Fibroblast of villous mesenchyme (primary cell): ENCODE measurements at places on chromosomes 2 and 18. TPM values are rescaled to one million over a fixed set of nuclear protein-coding genes. Genes with fewer than 3 reads are reported as not detected.

DNA sequence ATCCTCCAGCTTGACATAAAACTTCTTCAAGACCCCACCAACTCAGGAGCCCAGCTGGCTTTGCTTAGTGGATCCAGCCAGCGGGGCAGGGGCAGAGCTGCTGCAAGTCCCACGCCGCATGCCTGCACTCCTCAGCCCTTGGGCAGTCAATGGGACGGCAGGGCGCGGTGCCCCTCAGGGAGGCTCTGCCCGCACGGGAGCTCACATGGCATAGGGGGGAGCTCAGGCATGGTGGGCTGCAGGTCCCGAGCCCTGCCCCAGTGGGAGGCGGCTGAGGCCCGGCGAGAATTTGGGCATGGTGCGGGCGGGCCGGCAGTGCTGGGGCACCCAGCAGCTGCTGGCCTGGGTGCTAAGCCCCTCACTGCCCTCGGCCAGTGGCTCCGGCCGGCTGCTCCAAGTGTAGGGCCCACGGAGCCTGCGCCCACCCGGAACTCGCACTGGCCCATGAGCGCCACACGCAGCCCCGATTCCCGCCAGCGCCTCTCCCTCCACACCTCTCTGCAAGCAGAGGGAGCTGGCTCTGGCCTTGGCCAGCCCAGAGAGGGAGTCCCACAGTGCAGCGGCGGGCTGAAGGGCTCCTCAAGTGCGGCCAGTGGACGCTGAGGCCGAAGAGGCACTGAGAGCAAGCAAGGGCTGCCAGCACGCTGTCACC, 27.2 kb downstream of the IDH1 start:
- DNase-seq: no peak

- DNase-seq: peak; percentile 93
Observed at GRCh38 chr2:231612456-231613330, 20.0 kb downstream of the TEX44 start.

Gene TXNDC2
- under 0.01 TPM in 1 of 2 replicates, not detected in the other for total RNA-seq

- peak; percentile 14 for DNase-seq
Observed at GRCh38 chr18:67463829-67464228, 52.7 kb downstream of the DSEL start.

GRCh38 chr2:100780203-100781008, 39.5 kb upstream of the NPAS2 start:
- no peak for DNase-seq

DNA sequence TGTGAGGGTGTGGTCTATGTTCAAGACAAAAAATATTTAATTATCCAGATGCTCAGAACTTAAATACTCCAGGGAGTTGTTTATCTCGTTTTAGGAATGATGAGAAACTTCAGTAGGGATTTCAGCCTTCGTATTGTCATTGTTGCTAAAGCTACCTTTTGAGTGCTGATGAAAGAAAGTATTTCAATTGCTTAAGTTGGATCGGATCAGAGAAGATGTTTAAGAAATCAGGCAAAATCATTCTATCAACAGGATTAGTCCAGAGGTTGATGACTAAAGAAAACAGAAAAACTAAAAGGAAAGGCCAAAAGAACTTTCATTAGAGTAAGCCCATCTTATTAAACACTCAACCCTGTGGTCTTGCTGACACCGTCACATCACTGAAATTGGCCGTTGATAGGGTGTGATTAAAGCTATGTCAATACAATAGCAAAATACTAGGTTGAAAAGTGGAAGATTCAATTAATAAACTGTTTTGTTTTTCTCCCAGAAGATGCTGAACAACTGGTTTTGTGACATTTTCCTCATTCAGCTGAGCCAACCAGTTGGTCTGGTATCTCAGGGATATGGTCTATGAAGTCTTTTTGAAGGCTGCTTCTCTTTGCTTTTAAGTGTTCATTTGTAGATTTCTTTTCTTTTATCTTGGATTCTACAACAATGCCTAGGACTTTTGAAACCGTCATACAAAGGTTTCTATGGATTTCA, 551.7 kb downstream of the SLC4A3 start:
- no peak for DNase-seq

DNA sequence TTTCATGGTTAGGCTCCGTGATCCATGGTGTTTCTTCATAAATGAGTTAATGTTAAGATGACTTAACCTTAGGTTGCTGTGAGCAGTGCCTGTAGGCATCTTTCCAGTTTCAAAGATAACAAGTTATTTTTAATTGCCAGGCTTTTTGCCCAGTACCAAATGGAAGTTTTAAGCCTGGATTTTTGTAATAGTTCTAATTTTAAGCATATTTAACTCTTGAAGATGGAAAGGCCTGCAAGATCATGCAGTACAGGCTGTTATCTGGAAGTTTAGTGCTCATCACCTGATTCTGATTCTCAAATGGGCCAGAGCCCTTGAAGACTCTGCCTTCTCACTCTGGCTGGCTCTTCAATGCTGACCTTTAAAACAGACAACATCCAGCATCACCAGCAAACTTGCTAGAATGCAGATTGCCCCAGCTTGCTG, 141.3 kb downstream of the NCK2 start:
- peak; percentile 62 for DNase-seq

- DNase-seq: no peak
Observed at GRCh38 chr2:233671290-233672161, at the start of gene UGT1A9. Gene UGT1A9 (plus strand): TSS chr2:233671898. CDS start chr2:233671935, 37 bp downstream.

DNA sequence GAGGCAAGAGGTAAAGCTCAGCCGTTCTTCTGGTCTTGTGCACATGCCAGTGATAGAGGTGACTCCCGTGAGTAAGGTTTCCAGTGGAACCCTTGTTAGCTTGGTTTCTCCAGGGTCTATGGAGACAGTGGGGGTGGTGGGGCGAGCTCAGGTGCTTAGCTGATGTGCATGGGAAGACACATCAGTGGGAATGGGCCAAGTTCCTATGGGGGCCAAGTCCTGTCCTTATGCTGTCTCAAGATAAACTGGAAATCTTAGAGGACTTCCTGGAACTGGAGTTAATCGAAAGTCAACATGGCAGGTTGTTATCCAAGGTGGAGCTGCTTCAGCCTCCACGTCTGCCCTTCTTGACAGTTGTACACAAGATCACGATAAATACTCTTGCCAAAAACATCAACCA, 130.1 kb upstream of the TMEM18 start:
- no peak for DNase-seq

GRCh38 chr2:126979039-126980003, 80.6 kb downstream of the TEX51 start:
- no peak for DNase-seq

Gene ABCG8
- total RNA-seq: not detected in 2 replicates

GRCh38 chr18:45645610-45646009, 30.3 kb downstream of the SLC14A2 start:
- no peak for DNase-seq

Gene CHRNA1
- total RNA-seq: under 0.01 and 0.32 TPM in 2 replicates

DNA sequence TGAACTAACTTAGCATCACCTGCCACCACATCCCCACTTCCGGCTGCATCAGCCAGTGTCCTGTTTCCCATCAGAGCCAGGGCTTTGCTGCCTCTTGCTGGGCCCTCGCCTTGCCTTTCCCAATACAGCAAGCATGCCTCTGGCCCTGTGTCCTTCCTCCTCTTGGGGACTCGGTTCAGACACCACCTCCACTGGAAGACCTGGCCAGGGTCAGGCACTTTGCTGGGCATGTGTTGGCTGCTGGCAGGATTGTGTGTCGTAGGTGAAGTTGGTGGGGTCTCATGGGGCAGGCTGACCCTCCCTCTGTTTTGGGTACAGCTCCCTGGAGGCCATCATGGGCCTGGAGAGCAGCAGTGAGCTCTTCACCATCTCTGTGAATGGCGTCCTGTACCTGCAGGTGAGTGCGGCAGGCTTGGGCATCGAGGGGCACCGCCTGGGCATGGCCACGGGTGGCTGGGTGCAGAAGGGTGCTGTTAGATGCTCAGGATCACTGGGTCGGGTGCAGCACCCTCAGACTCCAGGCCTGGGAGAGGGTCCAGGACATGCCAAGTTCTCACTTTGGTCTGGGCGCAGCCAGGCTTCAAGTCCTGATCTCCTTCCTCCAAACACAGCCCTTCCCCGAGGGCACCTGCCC, 6.6 kb downstream of the ERFE start:
- DNase-seq: no peak

- no peak for DNase-seq
Observed at GRCh38 chr2:120294008-120294340, 41.3 kb downstream of the RALB start.

DNA sequence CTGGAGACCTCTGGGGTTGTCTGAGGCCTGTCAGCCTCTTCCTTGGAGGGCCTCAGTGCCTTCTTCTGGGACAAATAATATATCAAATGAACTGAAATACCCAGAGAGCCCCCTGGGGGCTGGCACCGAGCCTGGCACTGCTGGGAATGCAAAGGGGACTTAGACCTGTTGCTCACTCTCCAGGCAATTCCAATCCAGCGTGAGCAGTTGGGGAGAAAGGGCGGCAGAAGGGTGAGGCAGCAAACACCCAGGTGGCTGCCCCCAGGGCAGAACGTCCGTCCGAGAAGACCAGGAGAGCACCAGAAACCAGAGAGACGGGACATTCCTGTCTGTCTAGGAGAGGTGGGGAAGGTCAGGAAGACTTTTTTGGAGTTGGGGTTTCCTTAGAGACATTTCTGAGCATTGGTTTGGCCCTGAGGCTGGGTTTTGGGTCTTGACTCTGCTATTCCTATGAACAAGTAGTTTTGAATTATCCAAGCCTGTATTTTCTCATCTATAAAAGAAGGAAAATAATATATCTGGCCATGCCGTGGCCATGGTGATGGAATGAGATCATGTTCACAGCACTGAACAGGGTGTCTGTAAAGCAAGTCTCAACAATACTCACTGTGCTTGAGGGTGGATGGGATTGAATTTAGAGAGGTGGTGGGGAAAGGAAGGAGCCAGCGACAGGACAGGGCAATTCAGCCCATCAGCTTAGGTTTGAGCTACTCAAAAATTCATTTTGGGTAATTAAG, 44.3 kb upstream of the ZBTB7C start:
- DNase-seq: no peak

- DNase-seq: no peak
Observed at GRCh38 chr2:202084265-202084664, 11.2 kb downstream of the KIAA2012 start.

Gene DYNAP
- total RNA-seq: not detected in 2 replicates

DNA sequence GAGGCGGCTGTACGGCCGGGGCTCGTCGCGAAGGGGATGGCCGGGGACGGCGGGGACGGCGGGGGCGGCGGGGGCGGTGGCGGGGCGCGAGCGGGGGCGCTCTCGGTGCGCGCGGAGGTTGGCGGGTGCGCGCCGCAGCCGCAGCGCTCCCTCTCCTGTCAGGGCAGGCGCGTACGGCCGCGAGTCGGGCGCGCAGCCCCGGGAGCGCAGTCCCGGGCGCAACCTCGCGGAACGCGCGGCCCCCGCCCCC, 296 bp upstream of the GRHL1 start:
- DNase-seq: no peak
